ENCODE measurements at places on chromosomes 1 and 21.

DNA sequence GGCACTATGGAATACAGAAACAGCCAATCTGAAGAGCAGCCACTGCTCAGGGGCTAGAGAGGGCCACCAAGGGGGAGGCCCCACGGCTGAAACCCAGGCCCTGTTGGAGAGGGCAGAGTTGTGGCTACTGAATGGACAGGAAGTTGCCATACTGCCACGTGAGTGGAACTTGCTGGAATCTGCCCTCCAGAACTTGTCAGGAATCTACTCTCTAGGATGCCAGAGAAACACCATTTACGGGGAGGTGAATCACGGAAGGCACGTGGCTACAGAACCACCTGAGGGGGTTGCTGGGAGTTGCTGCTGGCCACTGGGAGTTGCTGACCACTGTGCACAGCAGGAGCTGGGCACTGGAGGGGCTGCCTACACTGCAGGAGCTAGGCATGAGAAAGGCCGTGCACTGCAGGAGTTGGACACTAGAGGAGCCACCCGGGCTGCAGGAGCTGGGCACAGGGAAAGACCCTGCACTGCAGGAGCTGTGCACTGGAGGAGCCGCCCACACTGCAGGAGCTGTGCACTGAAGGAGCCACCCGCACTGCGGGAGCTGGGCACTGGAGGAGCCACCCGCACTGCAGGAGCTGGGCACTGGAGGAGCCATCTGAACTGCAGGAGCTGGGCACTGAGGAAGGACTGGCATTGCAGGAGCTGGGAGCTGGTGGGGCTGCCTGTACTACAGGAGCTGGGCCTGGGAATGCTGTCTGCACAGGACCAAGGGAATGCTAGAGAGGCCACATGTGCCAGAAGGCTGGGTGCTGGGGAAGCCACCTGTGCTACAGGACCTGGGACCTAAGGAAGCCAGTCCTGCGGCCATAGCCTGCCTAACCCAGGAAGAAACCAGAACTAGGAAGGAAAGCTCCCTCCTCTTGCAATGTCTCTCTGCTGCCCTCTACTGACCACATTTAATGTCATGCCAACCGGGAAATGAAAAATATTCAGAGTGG lies 343.4 kb downstream of the MATN1 start:
- peak; percentile 85 for DNase-seq

DNA sequence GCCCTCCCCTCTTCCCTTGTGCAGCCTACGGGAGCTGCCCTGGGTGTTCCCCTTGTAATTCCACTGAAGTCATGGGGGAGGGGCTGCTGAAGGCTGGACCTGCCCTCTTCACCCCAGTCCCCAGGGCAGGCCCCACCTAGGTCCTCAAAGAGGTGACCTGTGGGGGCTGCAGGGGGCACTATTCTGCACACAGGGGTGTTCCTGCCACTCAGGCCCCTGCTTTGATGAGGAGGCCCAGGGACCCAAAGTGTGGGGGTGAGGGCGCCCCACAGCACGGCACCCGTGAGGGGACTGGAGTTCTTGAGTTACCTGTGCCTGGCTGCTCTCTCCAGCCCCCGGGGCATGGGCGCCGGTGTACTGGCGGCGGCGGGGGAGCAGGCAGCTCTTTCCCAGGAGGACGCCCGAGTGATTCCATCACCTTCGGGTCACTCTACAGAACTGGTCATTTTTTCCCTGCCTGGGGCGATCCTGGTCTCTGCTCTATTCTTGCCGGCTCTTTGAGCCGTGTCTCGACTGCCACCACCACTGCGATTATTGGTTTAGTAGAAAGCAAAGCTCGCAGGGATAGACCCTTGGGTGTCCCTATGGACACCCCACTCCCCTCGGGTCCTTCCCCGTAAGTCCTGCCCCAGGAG lies 6.9 kb upstream of the PRDM16 start:
- no peak for DNase-seq

DNA sequence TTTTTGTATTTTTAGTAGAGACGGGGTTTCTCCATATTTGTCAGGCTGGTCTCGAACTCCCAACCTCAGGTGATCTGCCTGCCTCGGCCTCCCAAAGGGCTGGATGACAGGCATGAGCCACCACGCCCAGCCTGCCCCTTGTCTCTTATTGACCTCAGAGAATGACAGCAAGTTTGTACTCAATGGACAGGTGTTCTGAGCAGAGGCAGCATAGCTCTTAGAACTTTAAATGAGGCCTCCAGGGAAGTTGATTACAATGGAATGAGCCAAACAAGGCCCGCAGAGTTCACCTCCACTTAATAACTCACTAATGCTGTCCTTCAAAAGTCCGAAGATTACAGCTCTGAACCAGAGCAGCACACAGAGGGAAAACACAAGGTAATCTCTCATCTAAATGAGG lies 10.9 kb downstream of the TMPRSS2 start:
- DNase-seq: no peak

GRCh38 chr1:224273641-224274040 lies 56.3 kb downstream of the NVL start:
- DNase-seq: peak; percentile 13

- no peak for DNase-seq
These were observed 281.1 kb downstream of the PTPRU start for GRCh38 chr1:29517251-29518086.

DNA sequence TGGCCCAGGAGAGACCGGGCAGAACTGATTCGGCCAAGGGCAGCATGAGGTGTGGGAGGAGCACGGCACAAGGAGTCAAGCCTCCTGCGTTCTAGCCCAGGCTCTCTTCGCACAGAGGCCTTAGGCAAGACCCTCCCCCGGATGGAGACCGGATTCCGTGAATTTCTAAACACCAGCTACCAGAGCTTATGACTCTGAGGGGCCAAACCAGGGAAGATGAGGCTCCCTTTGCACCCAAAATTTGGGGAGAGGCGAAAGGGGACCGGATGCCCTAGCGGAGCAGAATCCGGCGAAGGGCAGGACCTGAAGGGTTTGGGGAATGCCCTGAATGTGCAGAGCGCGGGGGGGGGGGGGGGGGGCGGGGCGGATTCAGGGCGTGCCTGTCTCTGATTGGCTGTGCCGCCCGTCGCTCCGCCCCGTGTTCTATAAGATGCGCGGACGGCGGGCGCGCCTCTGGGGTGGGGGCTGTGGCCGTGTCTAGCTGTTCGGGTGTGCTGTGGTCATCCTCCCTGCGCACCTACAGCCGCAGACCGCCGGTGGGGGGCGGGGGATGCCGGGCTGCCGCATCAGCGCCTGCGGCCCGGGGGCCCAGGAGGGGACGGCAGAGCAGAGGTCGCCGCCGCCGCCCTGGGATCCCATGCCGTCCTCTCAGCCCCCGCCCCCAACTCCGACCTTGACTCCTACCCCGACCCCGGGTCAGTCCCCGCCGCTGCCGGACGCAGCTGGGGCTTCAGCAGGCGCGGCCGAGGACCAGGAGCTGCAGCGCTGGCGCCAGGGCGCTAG lies at the start of gene TRNP1:
TSS of gene TRNP1 (plus strand) at position 456 of the 783 bp plus-strand sequence. CDS start at position 551, 95 bp downstream.
- peak; percentile 93 for DNase-seq
